ENCODE measurements at places on chromosomes 7 and 10.
A peak's percentile ranks its signal among the peaks of the same experiment; 100 is the strongest.

GRCh38 chr7:138882249-138882648, 84.3 kb upstream of the ATP6V0A4 start:
- peak; percentile 53 for DNase-seq

DNA sequence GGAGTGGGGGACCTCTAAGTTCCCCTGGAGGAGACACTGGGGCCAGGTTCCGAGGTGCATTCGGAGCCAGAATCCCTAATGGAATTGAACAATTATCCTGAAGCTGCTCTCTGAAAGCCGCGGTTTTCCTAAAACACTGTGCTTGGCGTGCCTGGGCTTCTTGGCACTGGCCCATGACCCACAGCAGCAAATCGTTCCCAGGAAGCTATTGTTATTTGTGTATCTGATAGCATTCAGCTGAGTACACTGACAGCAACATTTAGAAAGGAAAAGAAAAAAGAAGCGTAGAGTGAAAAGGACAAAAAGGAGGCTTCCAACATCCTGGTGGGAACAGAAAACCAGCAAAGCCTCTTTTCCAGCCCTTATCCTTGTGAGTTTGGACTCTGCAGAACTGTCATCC, 339.8 kb downstream of the FRMD4A start:
- no peak for DNase-seq

DNA sequence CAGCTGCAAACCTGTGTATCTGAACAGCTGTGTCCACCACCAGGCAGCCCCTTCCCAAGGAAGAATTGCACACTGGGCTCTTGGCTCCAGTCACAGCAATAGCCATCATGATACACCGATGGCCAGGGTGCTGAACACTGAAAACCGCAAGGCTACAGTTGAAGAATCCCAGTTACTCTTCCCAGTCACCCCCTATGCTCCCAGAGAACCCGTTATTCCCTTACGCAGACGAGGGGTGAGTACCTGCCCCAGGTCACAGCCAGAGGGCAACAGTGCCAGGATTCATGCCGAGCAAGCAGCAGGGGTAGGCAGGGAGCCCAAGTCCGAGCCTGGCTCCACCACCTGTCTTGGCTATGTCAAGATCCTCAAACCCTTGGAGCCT, 57.8 kb downstream of the RASGEF1A start:
- DNase-seq = no peak

GRCh38 chr10:45997994-45998763, 25.9 kb downstream of the TIMM23 start:
- DNase-seq = no peak

DNA sequence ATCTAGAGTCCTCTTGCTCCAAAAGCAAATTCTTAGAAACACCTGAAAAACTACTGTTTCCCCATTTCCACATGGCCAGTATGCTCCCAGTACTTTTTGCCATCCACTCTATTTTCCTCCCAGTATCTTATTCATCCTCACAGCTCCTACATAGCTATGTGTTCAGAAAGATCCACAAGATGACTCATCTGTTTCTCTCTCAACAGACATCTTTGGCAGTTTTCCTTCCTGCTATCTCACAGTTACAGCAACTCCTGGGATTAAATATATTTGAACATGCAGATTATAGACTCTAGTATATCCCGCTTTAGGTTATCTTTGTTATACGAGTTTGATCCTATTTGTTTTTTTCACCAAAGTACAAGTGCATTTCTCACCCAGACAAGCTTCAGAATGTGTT, 675.6 kb upstream of the POT1 start:
- no peak for DNase-seq

GRCh38 chr7:98100088-98100487, 6.6 kb upstream of the LMTK2 start:
- DNase-seq = no peak

- DNase-seq = no peak
These were observed 55.6 kb downstream of the C10orf120 start for GRCh38 chr10:122643931-122644534.

DNA sequence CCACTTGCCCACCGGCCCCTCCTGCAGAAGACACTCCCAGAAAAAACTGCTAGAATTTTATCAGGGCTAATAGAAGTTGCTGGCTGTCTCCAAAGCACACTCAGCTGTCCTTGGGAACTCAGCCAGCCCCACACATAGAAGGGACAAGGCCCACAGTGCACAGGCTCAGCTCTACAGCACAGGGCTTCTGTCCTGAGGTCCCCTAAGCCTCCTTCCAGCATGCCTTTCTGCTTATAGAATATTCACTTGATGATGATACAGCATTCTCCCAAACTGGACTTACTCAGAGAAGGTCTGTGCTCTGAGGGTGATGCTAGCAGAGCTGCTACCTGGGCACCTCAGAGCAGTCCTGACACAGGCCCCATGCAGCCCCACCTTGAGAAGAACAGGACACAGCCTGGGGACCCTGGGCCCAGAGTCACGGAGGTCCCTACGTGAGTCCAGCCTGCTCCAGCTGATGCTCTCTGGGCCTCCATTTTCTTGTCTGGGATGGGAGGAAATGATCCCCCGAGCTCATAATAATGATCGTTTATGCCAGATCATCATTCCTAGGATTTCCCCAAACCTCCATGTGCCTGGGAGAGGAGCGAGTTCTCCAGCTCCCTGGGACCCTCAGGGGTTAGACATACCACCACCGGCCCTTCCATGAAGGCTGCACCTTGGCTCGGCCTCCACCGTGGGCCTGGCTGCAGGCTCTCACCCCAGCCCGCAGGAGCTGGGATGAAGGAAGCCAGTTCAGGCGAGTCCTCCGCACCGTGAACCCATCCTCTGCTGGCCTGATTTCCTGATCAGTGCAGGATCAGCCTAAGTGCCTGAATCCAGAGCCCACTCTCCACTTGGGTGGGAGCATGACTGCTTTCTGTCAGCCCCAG, 145.6 kb downstream of the ZNF248 start:
- no peak for DNase-seq

- DNase-seq = no peak
These were observed 130.8 kb upstream of the LYZL1 start for GRCh38 chr10:29158066-29158465.

DNA sequence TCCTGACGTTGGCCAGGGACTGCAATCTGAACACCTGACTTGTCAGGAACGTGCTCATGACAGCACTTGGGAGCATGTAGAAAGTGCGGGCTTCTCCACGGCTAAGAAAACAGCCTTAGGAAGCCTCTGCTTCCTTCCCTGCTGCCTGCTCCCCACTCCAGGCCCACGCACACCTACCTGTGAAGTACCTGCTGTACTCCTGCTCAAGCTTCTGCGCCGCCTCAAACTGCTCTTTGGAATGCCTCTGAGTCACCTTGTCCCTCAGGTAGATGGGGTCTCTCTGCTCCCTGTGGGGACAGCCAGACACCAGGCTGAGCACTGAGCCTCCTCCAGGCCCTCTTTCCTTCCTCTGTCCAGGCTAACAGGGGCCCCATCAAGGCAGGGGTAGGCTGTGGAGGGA, 132.7 kb downstream of the DLG5 start:
- no peak for DNase-seq

GRCh38 chr7:130207033-130207432, 627 bp upstream of the SSMEM1 start:
- no peak for DNase-seq

DNA sequence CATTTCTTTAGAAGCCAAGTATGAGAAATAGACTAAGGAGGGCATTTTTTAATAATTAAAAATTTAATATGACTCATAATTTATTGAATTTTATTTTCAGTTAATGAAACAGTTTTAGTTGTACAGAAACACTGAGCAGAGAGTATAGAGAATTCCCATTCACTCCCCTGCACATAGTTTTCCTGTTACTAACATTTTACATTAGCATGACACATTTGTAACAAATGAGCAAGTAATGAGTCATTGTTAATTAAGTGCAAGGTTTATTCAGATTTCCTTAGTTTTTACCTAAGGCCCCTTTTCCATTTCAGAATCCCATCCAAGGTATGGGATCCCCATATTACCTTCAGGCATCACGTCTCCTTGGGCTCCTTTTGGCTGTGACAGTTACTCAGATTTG, 271.5 kb upstream of the FZD8 start:
- no peak for DNase-seq

GRCh38 chr10:47260505-47261111, 39.4 kb upstream of the GDF10 start:
- no peak for DNase-seq

All from activated CD4-positive, alpha-beta T cell treated with anti-CD3 and anti-CD28 coated beads, Interleukin-2, Interleukin-6, amounts not matched to agents 100 ng/mL and 50 ng/mL, durations not matched to agents 16 hours and 8 hours (primary cell).